ENCODE measurements at places on chromosomes 1 and 21. TPM values are rescaled to one million over a fixed set of nuclear protein-coding genes. Genes with fewer than 3 reads are reported as not detected.

Gene ATP1A2
- total RNA-seq, result 0.12 TPM

GRCh38 chr1:32828341-32828740 lies 10.9 kb downstream of the S100PBP start:
- no peak for DNase-seq

DNA sequence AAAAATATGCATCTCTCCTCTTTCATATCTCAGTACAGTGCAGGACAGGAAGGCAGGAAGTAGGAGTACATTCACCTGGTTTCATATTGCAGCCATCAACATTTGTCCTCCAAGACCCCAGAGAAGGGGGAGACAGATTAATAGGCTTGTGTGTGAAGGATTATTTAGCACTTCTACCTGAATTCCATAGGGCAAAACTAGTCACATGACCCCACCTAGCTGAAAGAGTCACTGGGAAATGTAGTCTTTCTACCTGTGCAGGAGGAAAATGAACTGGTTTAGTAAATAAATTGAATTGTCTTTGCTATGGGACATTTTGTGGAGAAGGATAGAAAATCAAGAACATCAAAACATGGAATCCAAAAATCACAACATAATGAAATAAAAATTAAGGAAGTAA lies 13.9 kb upstream of the TRIM33 start:
- DNase-seq, result no peak

DNA sequence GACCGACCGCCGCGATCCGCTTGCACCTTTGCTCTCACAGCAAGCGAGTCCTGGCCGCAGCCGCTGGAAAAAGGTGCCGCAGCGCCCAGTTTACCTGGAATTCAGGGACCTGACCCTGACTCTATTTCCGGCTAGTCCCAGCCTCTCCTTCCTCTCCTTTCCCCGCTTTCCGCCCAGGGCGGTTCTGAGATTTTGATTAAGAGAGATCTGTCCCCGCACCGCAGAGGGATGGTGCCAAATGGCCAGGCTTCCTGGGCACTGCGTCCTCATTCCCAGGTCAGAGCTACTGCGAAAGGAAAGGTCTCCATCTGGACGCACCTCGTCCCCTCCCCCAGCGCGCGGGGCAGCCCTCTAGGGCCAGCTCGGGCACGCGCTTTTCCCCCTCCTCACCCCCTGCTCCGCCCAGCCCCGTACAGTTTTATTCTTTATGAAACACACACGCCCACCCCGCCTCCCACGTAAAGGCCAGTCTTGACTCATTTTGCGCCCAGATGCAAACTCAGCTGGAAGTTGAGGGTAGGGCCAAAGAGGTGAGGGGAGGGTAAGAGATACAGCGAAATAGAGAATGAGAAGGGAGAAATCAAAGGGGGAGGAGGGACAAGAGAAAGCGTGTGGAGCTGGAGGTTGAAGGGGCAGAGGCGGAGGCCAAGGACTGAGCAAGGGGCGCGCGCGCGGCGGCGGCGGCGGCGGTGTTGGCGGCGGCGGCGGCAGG lies 411.8 kb upstream of the ESRRG start:
- DNase-seq, result peak; percentile 36

- DNase-seq, result no peak
Observed at GRCh38 chr1:163161841-163162240, 40.9 kb downstream of the RGS5 start.

DNA sequence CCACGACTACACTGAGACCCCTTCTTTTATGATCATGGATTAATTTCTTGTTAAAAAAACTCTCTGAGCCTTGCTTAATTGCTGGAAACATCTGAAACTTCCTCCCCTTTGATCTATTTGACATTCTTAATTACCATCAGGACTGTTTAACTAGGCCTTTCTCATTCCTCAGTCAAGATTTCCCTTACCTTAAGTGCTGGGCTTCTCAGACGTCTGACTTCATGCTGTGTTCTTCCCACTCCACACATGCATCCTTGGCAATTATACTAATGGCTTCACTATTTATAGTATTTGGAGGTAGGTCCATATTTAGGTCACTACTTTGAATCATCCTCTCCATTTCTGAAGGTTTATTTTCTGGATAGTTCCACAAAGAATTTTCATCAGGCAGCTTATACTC lies 341.3 kb upstream of the TMPRSS15 start:
- DNase-seq, result no peak

Measured in NCI-H460 (cell line).